ENCODE measurements at places on chromosomes 5 and 9. TPM values are rescaled to one million over a fixed set of nuclear protein-coding genes. Genes with fewer than 3 reads are reported as not detected.

DNA sequence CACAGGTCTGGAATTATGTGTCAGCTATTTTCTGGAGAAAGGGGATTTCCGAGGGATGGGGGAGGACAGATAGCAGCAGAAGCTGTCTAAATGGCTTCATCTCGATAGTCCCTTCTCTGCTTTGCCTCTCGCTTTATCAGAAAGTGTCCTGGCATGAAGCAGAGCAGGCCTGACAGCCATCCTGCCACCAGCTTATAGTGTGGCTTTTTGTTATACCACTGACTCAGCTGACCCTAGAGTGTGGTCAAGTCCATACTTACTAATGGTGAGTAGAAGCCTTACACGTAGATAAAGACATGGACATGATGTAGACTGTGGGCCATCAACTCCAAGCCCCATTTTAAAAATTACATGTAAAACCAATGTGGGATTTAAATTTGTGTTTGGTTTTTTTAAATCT is 50.0 kb downstream of the RCL1 start:
- DNase-seq, result no peak

GRCh38 chr5:139494256-139494655 is 11.7 kb upstream of the STING1 start:
- DNase-seq, result no peak

DNA sequence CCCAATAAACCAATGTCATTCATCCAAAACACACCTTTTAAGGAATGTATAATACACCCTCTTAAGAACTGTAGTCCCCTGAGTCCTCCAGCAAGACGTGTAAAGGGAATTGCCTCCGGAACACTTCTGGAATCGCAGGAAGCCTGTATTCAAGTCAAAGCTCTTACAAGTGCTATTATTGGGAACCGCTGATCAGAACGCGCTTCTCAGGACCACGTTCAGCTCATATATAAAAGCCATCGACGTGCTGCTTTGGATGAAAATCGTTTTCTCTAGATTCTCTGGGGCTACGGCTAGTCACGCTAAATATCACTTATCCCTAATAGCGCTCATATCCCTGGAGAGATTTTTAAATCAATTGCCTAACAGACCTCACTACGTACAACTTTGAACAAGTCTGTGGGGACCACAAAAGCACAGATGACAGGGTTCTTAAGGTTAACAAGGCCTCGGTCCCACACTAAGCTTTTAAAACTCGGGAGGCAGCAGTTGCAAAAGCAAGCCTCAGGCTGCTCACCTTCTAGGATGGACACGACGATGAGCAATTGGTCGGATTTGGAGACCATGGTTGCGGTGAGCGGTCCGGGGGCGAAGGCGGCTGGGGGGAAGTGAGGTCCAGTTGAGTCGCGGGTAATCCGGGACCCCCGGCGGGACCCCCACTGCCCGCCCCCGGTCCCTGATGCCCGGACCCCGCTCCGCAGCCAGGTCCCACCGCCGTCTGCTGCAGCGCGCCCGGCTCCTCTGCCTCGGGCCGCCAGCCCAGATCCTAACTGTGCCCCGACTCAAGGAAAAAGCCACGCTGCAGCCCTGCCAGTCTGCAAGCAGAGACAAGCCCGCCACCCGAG is 548 bp downstream of the CEP120 start:
- no peak for DNase-seq

GRCh38 chr5:41418220-41419031 is 92.0 kb downstream of the PLCXD3 start:
- DNase-seq, result no peak

ST8SIA4 gene
- total RNA-seq, result 127 TPM

GCNT4 gene
- 0.57 TPM for total RNA-seq

PLPPR1 gene
- not detected for total RNA-seq

CCDC152 gene
- 9.3 TPM for total RNA-seq

DNA sequence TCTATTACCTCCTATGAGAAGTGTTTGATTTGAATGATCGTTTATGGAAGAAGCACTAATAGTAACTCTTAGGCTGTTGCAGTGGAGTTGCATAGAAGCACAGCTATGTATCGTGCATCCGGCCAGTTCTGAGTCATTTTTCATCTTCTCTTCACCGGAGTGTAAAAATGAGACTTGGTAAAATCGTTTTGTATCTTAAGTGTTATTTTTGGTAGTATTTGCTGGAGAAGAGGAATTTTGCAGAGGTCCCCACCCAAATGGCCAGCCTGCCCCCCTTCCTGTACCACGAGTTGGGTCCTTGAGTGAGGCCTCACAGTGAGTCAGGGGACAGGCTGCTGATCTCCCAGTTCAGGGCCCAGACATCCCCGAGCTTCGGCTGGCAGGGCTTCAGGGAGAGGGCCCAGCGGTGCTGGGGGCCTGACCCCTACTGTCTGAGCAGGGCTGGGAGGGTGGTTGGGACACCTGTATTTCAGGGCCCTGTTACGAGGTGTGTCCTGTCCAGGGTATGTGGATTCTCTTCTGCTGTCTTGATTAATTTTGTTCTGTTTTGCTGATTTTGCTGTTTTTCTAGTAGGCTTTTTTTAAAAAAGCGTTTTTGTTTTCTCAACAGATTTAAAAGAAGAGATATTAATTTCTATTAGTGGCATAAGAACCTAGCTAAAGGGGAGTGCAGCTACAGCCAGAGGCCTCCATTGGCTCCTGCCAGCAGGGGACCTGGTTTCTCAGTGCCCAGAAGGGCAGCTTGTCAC is 210.8 kb downstream of the TRIO start:
- no peak for DNase-seq

DNA sequence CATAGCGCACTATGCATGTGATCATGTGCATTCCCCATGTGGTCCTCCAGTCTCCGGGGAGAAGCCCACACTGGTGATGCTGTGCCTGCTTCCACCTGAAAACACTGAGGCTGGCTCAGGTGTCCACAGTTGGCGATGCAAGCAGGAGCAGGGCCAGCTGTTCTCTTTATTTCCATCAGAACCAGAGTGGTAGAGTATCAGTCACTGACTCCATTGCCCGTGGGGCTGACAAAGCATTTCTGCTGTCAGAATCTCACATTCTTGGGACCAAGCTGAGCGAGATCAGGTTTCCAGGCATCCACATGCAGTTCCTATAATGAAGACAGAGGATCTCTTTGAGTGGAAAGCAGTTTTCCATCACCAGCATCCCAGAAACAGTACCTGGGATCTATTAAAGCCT is 52.5 kb downstream of the GADD45G start:
- no peak for DNase-seq

DNA sequence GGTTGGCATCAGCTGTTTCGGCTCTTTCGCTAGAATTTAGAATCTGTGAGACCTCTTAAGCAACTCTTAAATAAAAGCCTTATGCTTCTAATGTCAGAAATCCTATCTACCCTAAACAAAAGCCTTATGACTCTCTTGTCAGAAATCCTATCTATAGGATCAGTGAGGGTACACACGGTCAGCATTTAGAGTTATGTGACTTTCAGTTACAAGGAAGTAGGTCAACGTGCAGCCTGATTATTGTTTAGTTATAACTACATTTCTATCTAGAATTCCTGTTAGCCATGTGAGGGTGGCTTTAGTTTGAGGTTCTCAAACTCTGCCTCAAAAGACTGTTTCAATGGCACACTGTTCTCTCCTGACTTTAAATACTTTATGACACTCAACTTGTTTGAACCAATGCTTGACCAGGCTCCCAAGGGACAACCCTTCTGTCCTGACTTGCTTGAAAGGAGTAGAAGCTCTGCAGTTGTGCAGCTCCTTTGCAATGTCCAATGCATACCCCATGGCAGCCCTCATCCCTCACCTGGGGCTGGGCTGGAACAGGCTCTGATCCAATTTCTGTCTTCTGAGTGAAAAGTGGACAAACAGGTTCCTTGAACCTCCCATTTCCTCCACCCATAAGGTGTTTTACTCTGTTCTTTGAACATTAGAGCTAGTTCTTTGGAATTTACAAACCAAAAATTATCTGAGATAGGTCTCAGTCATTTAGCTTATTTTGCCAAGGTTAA is 251.6 kb upstream of the PIK3R1 start:
- DNase-seq, result no peak

ENTPD2 gene
- total RNA-seq, result not detected

DNA sequence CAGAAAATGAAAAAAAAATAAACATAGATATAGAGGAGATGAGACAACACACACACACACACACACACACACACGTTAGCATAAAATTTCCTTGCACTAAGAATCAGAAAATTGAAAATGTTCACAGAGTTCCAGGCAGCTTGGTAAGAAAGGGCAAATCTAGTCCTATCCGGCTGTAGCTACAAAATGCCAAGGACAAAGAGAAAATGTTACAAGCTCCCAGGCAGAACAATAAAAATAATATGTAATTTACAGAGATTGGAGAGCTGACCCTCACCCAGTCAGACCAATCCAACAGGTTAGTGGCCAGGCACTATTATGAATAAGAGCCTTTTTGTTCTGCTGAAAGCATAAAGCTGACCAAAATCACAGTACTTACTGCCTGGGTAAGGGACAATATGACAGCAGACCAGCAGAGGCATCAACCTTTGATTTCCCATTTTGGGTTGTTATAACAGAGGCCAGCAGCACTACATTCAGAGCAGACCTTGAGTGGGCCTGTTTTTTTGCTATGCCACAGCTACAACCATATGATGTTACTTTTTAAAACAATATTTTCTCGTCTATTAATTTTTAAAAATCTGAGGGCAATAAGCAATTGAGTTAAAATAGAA is 892.6 kb downstream of the TAF11L14 start:
- DNase-seq, result no peak
